ENCODE measurements at places on chromosomes 12 and 14.

- DNase-seq, result no peak
Measured at GRCh38 chr12:131851741-131852550, 23.8 kb downstream of the MMP17 start.

- DNase-seq, result no peak
Measured at GRCh38 chr12:13950502-13950901, 30.9 kb downstream of the GRIN2B start.

DNA sequence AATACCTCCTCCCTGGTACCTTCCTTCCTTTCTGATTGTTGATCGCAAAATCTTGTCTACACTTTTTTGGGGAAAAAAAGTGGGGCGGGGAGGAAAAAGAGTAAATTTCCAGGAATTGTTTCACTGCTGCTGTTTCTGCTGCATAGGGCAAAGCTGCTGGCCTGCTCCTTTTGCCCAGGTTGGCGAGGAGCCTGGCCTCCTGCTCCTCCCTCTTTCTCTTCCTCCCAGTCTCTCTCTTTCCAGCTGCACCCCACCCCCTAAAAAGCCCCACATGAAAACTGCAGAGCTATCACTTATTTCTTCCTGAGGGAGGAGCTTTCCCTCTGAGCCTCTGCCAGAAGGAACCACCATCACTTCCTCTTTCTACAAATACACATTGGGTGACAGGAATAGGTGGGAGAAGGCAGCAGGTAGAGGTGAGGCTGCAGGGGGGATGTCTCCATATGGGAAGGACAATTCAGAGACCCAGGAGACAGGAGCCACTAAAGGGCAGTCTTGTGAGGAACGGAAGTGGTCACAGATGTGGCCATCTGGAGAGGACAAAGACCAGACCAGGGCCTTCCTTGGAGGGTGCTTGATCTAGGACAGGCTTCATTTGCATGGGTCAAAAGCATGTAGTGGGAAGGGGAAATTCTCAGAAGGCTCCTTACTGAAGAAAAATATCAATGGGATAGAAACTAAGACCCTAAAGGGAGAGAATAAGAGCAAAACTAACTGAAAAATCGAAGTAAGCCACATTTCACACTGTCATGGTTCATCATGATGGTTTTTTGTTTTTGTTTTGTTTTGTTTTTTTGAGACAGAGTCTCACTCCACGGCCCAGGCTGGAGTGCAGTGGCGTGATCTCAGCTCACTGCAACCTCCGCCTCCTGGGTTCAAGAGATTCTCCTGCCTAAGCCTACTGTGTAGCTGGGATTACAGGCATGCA, 14.8 kb downstream of the ZBTB39 start:
- no peak for DNase-seq

- DNase-seq, result no peak
Measured at GRCh38 chr12:120798696-120799095, 73.1 kb downstream of the ACADS start.

DNA sequence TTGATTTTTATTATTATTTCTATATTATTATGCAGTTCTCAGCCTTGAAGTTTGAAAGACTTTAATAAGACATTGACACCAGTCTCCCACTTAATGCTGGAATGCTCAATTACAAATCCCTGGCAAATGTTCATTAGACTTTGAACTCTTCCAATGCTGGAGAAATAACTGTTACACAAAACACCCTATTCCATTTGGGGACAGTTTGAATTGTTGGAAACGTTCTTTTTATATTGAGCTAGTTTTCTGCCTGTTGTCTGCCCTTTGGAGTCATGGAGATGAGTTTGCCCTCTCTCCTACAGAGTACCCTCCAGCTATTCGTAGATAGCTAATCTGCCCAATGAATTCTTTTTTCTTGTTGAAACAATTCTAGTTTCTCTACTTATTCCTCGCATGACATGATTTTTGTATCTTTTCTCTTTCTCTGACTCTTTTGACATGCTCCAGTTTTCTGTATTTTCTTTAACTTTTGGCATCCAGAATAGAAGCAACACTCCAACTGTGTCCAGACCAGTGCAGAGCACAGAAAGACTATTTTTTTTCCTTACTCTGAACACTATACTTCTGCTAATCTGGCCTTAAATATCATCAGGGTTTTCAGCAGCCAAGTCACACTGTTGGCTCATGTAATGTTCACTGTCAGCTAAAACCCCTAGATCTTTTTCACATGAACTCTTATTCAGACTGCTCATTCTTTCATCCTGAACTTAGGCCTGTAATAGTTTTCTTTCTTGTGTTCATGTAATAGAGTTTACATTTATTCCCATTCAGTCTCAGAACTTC, 379.3 kb downstream of the RAD51B start:
- DNase-seq, result peak; percentile 35
